Tibial artery (tissue), 4 donors: ENCODE measurements at places on chromosomes 2 and 18.

GRCh38 chr2:17518212-17519154 lies at the start of gene RAD51AP2:
Gene RAD51AP2, minus strand, starts transcription at chr2:17518440. Its CDS starts 25 bp downstream, at chr2:17518415.
- peak within 1 kb of the TSS; percentile 57 for H3K4me3 ChIP-seq
- peaks cover 8% of the 10 kb centered on the region for H3K4me1 ChIP-seq
- H3K27ac ChIP-seq: peak within 1 kb of the TSS; percentile 79
- no peaks in the 10 kb centered on the region for H3K36me3 ChIP-seq
- peak; percentile 83 for DNase-seq

DNA sequence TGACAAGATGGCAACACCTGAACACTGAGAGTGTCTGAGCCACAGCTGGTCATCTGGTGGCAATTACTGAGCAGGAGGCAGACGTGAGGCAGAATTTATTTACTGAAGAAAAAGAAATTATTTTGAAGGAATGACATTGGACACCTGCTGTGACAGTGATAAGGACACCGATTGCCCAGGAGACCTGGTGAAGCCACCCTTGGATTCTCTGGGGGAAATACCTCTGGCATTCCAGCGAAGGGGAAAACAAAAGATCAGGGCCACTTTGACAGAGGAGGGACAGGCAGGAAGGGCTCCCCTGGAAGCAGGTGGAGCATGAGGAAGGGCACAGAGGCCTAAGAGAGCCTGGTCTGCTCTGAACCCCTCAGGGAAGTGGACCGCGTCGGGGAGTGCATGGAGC lies 85.4 kb upstream of the ALPP start:
- no peaks in the 10 kb centered on the region for H3K4me1 ChIP-seq
- H3K36me3 ChIP-seq: peaks cover 22% of the 10 kb centered on the region
- no peak overlapping the region for H3K27ac ChIP-seq
- DNase-seq: no peak
- no peak overlapping the region for H3K4me3 ChIP-seq
- H3K27me3 ChIP-seq: no peaks in the 10 kb centered on the region

GRCh38 chr18:54742659-54743604 lies 85.3 kb upstream of the RAB27B start:
- no peaks in the 10 kb centered on the region for H3K4me1 ChIP-seq
- H3K36me3 ChIP-seq: no peaks in the 10 kb centered on the region
- no peak overlapping the region for H3K4me3 ChIP-seq
- no peak overlapping the region for H3K27ac ChIP-seq
- DNase-seq: peak; percentile 62
- no peaks in the 10 kb centered on the region for H3K27me3 ChIP-seq

DNA sequence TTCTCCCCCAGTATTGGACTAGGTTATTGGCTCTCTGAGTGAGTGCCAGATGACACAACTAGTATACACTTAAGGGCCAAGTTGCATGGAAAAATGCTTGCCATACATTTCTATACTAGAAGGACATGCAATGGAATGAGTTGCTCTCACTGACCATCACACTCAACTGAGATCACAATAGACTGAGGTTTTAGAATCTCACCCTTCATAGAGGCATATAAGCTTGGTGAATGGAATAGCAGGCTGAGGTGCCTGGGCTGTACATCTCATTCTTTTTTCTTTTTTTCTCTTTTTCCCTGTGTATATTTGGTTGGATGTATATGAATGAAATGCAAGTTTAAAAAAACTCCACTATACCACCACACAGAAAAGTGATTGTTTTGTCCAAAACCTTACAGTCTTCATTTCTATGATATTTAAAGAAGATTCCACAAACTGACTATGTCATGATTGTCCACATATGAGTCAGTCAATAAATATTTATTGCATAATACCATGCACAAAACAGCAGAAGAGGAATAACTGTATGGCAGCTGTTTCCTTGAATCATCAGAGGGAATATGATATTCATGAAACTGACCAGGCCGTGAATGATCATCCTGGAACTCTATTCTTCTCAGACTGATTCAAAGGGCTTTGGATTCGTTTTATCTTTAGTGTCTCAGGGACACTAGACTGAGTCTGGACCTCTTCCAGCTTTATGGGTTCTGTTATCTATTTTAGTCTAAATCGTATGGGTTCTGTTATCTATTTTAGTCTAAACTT lies 122.6 kb upstream of the STK17B start:
- no peaks in the 10 kb centered on the region for H3K4me1 ChIP-seq
- no peaks in the 10 kb centered on the region for H3K36me3 ChIP-seq
- no peak overlapping the region for H3K4me3 ChIP-seq
- H3K27ac ChIP-seq: no peak overlapping the region
- DNase-seq: no peak
- H3K27me3 ChIP-seq: no peaks in the 10 kb centered on the region

DNA sequence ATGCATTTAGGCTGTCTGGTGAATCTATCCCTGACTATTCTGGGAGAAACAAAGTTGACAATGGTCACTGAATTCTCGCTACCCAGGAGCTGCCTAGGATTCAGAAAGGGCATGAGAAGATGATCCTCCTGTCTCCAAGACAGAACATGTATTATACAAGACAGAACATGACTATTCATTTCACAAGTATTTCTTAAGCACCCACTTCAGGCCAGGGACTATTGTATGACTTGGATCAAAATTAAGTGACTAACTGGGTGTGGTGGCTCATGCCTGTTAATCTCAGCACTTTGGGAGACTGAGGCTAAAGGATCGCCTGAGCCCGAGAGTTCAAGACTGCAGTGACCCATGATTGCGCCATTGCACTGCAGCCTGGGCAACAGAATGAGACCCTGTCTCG lies 235.8 kb upstream of the RAB12 start:
- H3K36me3 ChIP-seq: peaks cover 12% of the 10 kb centered on the region
- H3K27ac ChIP-seq: no peak overlapping the region
- DNase-seq: no peak
- H3K4me3 ChIP-seq: no peak overlapping the region
- H3K4me1 ChIP-seq: no peaks in the 10 kb centered on the region
- H3K27me3 ChIP-seq: no peaks in the 10 kb centered on the region

DNA sequence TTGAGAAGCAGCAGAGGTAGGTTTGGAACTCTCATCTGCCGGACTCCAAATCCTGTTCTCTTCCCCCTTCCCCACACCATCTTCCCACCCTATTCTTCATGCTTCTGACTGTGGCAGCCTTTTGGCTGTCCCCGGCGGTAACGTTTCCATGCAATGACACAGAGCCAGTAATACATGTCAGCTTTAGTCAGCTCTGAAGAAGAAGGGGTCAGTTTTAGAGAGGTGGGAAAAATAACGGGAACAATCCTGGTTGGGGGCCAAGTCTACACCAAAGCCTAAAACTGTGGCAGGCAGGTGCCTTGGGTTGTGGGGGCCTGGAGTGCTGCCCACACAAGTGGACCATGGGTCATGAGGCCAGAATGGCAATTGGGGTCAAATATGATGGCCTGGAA lies 106.8 kb downstream of the LPIN1 start:
- peaks cover 8% of the 10 kb centered on the region for H3K27me3 ChIP-seq
- H3K4me1 ChIP-seq: no peaks in the 10 kb centered on the region
- no peak for DNase-seq
- H3K4me3 ChIP-seq: no peak overlapping the region
- no peak overlapping the region for H3K27ac ChIP-seq
- no peaks in the 10 kb centered on the region for H3K36me3 ChIP-seq

- no peak overlapping the region for H3K27ac ChIP-seq
- no peak for DNase-seq
- no peak overlapping the region for H3K4me3 ChIP-seq
- no peaks in the 10 kb centered on the region for H3K4me1 ChIP-seq
- H3K27me3 ChIP-seq: no peaks in the 10 kb centered on the region
- peaks cover 35% of the 10 kb centered on the region for H3K36me3 ChIP-seq
Measured at GRCh38 chr2:232162187-232162586, 200.7 kb downstream of the DIS3L2 start.

- no peaks in the 10 kb centered on the region for H3K4me1 ChIP-seq
- no peak for DNase-seq
- no peaks in the 10 kb centered on the region for H3K27me3 ChIP-seq
- H3K27ac ChIP-seq: no peak overlapping the region
- H3K4me3 ChIP-seq: no peak overlapping the region
Measured at GRCh38 chr2:12493031-12493513, 223.7 kb upstream of the TRIB2 start.

- DNase-seq: no peak
- no peaks in the 10 kb centered on the region for H3K36me3 ChIP-seq
- H3K4me3 ChIP-seq: no peak overlapping the region
- no peaks in the 10 kb centered on the region for H3K27me3 ChIP-seq
- no peak overlapping the region for H3K27ac ChIP-seq
Measured at GRCh38 chr2:177868806-177869205, 203.8 kb downstream of the PDE11A start.
